Fibroblast of skin of right biceps (primary cell): ENCODE measurements at places on chromosomes 1 and 21.
A peak's percentile ranks its signal among the peaks of the same experiment; 100 is the strongest.

GRCh38 chr21:15692711-15693110 lies 37.1 kb upstream of the USP25 start:
- DNase-seq: no peak

DNA sequence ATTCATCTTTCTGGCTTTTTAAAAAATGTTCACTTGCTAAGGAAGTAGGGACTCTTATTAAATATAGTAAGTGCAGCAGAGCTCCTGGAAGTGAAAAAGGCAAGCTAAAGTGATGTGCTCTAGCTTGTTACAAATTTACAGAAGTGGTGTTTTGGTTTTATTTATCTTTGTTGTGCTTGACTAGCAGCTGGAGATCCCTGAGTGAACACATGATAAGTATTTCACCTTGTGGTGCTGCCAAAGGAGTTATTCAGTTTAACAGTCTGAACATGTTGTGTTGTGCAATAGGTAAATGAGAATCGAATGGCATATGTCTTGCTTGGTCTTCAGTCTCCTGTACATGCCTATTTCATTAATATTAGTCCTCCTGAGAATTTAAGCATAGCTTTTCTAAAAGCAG lies 315.7 kb downstream of the TPR start:
- DNase-seq: no peak

DNA sequence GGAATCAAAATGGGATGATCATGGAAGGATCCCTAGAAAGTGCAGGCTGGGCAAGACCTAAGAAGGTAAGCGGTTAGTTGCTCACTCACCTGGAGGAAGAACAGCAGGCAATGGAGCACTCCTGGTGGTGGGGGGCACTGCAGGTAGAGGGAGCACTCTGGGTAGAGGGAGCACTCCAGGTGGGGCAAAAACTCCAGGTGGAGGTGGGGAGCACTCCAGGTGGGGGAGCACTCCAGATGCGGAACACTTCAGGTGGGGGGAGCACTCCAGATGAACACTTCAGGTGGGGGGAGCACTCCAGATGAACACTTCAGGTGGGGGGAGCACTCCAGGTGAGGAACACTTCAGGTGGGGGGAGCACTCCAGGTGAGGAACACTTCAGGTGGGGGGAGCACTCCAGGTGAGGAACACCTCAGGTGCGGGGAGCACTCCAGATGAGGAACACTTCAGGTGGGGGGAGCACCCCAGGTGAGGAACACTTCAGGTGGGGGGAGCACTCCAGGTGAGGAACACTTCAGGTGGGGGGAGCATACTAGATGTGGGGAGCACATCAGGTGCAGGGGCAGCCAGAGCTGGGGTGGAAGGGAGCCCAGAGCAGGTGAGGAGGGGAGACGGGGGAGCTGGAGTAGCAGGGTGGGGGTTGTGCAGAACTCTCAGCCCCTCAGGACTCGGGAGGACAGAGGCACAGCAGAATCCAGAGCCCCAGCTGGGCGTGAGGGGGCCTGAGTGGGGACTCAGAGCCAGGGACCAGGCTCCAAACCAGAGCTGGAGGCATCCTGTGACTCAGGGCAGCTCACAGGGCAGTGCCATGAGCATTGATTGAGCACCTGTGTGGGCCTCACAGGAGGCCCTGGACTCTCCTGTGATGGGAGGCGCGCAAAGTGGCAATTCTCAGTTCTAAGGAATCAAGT lies 37.7 kb upstream of the COL6A1 start:
- DNase-seq: no peak

GRCh38 chr1:84584126-84584525 lies 9.9 kb upstream of the CTBS start:
- DNase-seq: no peak

- peak; percentile 55 for DNase-seq
Measured at GRCh38 chr1:15620155-15620545, 2.9 kb downstream of the DDI2 start.

DNA sequence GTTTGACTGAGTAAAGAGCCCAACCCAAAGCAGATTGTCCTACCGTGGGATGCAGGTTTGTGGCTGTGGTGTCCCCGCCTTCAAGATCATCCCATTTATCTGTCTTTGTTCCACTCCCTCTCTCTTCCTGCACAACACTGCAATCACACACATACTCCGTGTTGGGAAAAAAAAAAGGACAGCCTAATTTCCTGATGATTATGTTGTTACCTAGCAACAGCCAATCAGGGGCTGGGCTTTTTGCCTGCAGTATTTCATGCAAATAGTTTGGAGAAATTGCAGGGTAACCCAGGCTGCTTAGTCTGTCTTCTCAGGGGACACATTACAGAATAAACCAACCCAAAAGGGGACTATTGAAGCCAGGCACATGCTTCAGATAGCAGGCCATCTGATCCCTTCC lies 38.3 kb downstream of the PHC2 start:
- DNase-seq: peak; percentile 60
